ENCODE measurements at places on chromosomes 4 and X.

DNA sequence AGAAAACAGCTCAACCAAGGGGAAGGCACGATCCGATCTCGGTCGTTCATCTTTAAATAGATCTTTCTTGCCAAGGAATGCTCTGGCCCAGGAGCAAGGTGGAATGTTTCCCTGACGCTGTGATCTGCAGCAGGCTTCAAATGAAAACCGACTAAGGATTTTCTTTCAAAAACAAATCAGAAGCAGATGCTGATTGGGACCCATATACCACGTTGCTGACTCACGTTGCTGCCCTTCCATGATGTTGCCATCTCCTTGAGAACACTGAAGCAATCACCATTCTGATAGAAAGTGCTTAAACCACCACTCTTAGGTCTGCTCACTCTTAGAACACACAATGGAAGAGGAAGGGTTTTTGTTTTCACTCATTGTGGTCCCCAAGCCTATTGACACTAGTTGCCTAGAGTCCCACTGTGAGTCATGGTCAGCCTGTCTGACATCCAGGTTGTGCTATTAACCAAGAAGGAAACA, 26.1 kb downstream of the LAMTOR3 start:
- no peak for DNase-seq

DNA sequence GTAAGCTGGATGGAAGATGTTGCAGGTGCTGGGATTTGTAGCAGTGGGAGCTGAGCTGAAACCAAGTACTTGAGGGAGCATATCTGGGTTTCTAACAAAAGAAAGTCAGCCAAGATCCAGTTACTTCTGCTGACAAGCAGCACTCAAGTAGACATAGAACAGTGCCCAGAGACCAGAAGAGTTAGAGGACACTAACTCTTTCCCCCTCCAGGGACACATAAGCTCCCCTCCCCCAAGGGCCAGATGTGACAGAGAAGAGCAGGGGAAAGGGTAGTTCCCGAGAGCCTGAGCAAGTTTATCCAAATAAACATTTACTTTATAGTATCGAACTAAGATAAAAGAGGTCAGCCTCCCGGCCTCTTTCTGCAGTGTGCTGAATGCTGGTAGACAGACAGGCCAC, 12.2 kb downstream of the TRPC3 start:
- DNase-seq: no peak

- DNase-seq: no peak
These were observed 38.4 kb downstream of the GPRIN3 start for GRCh38 chr4:89269121-89269666.

- DNase-seq: no peak
These were observed 11.2 kb downstream of the ZXDA start for GRCh38 chrX:57899064-57899463.

GRCh38 chr4:646460-646859, 21.1 kb downstream of the PDE6B start:
- DNase-seq: no peak

- no peak for DNase-seq
These were observed 34.8 kb downstream of the EGF start for GRCh38 chr4:109947457-109947856.

GRCh38 chrX:153868576-153869472, 17.1 kb downstream of the L1CAM start:
- no peak for DNase-seq

DNA sequence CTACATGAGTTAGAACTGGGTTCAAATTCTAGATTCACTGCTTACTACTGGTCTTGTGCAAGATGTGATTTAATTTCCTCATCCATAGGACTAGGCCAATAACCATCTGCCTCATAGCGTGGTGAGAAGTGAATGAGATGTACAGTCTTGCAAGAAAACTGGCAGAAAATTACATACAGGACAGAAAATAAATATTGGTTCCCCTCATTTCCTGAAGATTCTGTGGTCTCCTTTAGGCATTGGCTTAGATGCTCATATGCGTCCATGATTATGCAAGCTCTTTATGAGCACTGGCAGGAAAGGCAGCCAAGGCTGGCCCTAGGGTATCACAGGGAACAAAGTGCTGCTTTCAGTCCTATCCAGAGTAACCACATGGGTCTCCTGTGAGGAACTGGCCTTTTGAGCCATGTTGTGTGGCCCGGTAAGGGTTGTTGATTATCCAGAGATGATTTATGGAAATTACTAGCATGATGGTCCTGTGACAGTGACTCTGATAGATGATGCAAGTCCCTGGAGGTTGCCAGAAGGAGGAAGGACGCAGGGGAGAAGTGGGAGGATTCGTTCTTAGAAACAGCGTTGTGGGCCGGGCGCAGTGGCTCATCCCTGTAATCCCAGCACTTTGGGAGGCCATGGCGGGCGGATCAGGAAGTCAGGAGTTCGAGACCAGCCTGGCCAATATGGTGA, 9.9 kb upstream of the MOB1B start:
- no peak for DNase-seq

GRCh38 chr4:145929415-145930178, 9.0 kb downstream of the ZNF827 start:
- no peak for DNase-seq

DNA sequence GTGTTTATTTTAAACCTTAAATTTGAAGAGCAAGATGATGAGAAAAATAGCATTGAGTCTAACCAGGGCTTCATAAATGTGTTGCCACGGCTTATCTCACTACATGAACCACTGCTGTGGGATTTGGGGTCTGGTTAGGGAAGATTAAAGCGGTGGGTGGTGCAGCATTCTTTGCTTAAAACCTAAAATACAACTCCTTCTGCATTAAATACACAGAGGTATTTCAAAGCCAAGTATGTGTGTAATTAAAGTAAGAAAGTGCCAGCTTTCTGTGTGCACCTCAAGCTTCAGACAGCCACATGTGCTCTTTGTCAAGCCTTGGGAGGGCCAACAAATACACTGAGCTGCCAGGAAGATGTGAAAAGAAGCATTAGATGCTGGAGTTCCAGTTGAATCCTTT, 128.0 kb downstream of the CPE start:
- DNase-seq: no peak

GRCh38 chr4:97153042-97153441, 990.2 kb downstream of the STPG2 start:
- no peak for DNase-seq

DNA sequence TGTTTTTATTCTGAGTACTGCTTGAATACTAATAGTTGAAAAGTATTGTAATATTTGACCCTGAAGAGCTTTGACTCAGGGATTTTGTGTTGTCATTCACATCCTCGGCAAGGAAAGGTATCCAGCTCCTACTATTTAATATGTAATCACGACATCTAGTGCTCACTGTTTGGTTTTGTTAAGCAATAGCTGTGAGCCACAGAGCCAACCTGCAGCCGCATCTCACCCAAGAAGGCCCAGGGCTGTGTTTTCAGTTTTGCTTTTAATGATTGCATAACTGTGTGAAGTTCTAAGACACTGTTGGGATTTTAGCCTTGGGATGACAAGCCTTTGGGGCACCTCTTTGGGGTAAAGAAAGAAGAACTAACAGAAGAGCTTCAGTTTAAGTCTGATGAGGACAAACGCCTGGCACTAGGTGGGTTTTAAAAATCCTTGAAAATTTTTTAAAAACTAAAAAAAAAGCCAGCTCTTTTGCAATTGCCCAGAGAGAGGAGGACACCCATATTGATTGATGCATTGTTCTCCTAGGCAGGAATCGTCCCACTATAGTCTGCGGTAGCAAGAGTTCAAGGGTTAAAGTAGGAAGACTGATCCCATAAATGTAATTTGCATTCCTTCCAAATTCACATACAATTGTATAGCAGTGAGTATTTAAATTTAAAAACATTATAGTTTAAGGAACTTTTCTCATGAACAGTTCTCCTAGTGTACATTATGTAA, 157.8 kb downstream of the RELL1 start:
- DNase-seq: no peak

GRCh38 chr4:119139311-119139710, 3.7 kb downstream of the MYOZ2 start:
- DNase-seq: no peak

DNA sequence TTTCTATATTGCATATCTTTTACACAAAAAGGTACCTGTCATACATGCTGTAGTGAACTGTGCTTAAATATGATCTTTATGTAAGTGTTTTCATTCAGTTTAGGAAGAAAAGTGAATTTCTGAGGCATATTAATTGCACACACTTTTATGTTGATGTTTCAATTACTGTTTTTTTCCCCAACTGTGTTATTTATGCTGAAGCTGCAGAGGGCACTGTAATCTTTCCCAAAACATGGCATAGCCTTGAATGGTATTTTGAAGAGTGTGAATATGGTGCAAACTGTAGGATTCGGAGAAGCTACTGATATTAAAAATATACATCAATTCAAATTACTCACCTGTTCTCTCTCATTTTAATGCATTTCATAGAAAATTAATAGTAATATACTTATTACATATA, 6.0 kb upstream of the CENPE start:
- DNase-seq: no peak

- DNase-seq: no peak
These were observed 35.0 kb upstream of the MAML3 start for GRCh38 chr4:140188975-140189374.

DNA sequence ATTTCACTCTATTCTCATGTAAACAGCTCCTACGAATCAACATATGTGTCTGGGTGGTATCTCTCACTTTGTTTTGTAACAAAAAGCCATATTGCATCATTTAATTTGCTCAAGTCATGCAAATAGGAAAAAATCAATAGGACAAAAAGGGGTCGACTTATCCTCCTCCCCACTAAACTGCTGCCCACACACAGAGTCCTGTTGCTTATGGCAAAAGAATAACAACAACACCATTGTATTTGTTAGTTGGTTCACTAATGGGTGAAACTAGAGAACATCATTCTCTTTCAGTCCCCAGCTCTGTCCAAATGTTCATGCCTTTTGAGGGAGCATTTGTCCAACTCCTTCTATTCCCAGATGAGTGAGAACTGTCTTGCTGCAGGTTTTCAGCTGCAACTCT, 2.1 kb downstream of the HHIP start:
- no peak for DNase-seq

- DNase-seq: no peak
These were observed 20.8 kb upstream of the AP1AR start for GRCh38 chr4:112210777-112211176.

- no peak for DNase-seq
These were observed 647.0 kb downstream of the TRAM1L1 start for GRCh38 chr4:116438417-116438816.

- no peak for DNase-seq
These were observed 207.0 kb downstream of the LDB2 start for GRCh38 chr4:16691450-16691849.

All from cortex of kidney (tissue), 1 donor.